Mammary epithelial cell (primary cell): ENCODE measurements at places on chromosomes 7 and 10. TPM values are rescaled to one million over a fixed set of nuclear protein-coding genes. Genes with fewer than 3 reads are reported as not detected.

DNA sequence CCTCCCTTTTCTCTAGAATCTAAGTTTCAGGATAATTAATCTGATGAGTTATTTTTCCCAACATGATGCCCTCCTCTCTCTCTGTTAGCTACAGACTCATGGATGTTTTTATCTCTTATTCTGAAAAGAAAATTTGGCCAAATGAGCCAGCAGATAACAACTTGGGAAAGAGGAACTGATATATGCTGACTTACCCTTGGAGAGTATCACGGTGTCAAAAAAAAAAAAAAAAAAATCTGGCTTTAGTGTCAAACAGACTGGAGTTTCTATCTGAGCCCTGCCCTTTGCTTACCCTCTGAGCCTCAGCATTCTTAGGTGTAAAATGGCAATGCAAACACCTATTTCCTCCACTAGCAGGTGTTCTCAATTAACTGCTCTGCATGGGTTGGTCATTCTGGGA is 190.4 kb downstream of the AHR start:
- no peak for DNase-seq

GRCh38 chr7:90345595-90346335 is 751 bp upstream of the GTPBP10 start:
- DNase-seq, result peak; percentile 56

- peak; percentile 93 for DNase-seq
Measured at GRCh38 chr7:29281782-29282541, 87.4 kb downstream of the CHN2 start.

GRCh38 chr10:659688-660141 is 29.8 kb downstream of the DIP2C start:
- no peak for DNase-seq

DNA sequence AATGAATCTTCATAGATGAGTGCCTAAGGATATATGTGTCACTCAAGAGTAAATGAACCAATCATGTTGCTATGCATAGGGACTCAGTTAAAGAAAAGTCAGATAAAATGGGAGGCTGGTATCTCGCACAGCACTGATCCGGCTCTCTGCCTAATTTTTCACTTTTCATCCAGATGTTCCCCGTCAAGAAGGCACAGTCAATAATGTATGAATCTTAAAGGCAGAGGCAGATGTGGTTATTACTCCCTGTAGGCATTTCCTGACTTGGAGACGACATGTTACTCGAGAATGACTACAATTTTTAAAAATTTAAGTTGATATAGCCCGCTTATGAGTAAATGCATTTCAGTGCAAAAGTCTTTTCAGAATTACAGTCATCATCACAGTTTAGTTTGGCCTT is 113.6 kb downstream of the TBXAS1 start:
- DNase-seq, result no peak

GRCh38 chr7:13991791-13992595 is 2.5 kb upstream of the ETV1 start:
- DNase-seq, result no peak

DNA sequence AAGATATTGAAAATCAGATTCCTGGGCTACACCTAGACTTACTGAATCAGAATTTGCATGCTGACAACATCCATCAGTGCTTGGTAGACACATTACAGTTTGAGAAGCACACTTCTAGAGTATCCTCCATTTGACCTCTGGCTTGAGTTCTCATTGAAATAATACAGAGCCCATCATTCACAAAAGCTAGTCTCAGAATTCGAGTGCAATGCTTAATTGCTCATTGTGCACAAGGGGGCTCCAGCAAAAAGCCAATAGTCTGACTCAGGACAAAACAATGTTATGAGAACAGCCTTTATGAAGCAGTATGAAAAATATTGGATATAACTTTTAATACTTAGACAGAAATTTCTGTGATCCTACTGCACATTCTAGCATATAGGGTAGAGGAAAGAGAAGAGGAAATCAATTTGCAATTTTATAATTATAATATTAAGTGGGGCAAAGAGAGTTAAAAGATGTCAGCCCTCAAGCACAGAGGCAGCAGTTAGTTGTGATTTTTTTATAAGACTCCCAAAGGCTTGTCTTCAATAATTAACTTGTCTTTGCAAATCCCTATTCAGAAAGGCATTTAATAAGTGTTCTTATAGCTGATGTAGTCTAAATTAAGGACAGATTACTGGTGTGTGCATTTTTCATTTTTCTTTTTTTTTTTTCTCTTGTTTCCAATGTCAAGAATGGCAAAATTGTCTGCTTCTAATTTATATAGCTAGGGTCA is 105.8 kb upstream of the ANK3 start:
- peak; percentile 21 for DNase-seq

DNA sequence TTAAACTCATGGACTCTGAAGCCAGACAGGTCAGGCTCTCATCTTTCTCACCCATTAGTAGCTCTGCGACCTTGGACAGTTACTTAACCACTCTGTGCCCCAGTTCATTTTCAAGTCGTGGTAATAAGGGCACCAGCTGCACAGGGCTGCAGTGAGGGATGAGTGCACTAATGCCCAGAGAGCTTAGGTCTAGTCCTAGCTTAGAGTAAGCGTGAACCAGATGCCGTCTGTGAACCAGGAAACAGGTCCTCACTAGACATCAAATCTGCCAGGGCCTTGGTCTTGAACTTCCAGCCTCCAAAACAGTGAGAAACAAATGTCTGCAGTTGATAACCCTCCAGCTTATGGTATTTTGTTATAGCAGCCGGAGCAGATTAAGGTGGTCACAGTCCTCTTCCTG is 222.4 kb upstream of the PFKP start:
- no peak for DNase-seq

GRCh38 chr10:22997096-22997495 is 69.2 kb downstream of the ARMC3 start:
- DNase-seq, result peak; percentile 16

DNA sequence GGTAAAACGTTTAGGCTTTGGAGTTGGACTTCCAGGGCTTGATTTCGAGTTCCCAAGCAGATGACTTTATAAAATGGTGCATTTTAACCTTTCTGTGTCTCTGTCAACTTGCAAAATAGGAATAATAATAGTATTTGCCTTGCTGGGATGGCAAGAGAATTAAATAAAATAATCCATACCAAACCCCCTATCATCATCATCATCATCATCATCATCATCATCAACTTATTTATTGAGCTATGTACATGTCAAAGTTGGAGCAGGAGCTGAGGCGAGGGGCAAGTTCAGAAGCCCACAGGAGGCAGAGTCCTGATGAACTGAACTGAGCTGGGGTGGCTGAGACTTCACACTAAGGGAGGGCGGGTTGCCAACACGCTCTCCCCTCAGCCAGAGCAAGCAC is 51.7 kb upstream of the KCNMA1 start:
- no peak for DNase-seq

DNA sequence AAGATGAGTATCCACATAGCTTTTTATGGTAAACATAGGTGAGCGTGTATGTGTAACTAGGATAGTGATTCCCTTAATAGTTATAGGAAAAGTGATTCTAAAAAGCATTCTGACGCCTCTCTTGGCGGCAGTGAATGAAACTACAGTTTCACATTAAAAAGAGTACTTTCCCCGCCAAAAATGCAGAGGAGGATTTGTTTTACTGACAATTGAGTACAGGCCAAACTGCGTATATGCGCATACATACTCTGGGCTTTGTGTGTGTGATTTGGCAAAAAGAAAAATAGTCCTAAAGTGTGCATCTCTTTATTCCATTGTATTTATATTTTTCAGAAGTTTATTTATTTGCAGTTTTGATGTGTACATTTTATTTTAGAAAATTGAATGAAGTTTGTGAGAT is 10.3 kb downstream of the CUL1 start:
- DNase-seq, result no peak

DNA sequence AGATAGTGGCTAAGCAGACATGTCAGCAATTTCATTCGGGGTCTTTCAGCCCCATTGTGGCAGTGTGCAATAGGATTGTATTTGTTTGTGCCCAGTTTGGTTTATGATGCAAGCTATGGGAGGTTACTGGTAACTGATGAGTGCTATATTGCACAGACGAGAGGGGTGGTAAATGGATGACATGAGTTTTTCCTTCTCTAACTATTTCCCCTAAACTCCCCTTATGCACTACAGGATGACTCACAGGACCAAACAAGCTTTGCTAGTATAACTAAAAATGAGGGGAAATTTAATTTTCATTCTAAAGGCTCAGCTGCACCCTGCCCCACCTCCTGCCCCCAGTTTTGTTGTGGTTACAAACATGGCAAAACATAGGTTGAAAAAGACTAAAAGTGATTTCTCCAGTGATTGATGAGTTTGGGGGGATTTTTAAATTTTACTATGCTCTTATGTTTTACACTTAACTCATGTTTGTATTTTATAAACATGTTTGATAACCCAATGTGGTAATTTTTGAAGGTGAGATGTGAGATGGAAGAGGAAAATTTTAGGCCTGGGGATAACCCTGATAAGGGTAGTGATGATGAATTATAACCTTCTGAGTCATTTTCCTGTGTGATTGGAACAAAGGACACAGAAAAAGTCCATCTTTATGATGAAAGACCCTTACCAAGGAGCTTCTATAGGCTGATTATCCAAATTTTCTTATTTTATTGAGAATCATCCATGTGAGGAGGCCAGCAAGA is 60.8 kb upstream of the NAMPT start:
- no peak for DNase-seq

DNA sequence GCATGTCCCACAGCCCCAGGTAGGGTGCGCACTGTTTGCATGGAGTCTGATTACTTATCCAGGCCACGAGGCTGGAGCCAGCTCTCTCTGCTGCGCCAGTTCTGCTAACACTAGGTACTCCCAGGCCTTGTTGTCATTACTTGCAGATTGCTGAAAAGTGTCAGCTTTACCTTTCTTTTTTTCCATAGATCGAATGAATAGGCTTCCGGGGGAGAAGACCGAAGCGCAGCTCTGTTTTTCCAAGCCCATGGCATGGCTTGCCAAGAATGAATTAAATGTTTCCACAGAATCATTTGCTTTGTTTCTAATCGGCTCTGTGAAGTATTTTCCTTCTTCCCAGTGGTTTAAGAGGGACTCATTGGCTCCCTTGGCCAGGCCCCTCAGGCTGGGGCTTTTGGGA is 285.8 kb downstream of the BMPER start:
- DNase-seq, result no peak

MKI67 gene
- polyA plus RNA-seq, result 20.8 TPM

ADGRA1 gene
- polyA plus RNA-seq, result not detected

HSPA12A gene
- 5.9 TPM for polyA plus RNA-seq
